ENCODE measurements at places on chromosomes 3 and 15.

DNA sequence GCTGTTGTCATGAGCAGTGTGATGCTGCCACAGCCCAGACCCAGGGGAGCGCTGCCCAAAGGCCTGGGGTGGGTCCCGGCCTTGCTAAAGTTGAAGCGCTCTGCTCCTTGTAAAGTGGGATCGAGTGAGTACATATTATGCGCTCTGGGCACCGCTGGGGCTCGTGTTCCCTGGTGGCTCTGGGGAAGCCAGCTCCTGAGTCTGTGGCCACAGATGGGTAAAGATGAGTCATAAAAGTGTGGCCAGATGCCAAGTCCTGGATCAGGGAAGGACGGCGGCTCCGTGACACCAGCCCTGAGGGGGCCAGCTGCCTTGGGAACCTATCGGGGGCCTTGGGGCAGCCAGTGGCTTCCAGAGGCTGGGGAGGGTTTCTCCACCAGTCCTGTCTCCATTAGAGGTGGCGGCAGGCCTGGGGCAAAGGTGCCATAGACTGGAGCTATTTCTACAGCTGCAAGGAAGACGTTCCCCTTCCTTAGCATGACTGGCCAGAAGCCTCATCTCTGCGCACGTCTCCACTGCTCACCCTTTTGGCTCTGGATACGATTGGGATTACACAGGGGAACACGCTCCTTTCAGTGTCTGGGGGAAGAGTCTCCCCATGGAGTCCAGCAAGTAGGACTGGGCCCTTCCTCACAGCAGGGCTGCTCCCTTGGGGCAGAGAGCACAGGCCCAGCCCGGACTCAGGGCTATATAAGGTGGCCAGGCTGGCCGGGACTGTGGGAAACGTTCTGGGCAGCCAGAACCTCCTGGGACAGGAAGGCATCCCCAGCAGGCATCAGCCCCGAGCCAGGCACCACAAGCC, 1.2 kb upstream of the ITIH4 start:
- peak; percentile 67 for DNase-seq

DNA sequence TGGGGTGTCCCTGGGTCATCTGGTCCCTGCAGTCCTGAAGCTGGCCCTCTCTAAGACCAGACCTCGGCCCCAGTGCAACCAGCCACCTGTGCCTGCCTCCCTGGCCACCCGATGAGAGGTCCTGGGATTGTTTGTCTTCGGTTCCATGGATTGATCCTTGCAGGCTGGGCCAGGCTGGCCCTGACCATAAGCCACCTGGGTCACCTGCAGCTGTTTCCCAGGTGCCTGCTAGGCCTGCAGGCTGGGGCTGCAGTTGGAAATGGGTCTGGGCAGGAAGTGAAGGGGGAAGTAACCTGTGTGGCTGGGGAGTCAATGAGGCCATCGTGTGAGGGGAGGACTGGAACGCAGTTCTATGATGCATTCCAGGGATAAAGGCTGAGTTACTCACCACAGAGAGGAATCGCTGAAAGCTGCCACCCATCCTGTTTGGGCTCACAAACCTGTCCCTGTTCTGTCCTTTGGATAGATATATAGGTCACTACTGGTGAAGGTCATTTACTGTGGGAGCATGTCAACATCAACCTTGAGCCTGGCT, 30.9 kb upstream of the VPS8 start:
- no peak for DNase-seq

DNA sequence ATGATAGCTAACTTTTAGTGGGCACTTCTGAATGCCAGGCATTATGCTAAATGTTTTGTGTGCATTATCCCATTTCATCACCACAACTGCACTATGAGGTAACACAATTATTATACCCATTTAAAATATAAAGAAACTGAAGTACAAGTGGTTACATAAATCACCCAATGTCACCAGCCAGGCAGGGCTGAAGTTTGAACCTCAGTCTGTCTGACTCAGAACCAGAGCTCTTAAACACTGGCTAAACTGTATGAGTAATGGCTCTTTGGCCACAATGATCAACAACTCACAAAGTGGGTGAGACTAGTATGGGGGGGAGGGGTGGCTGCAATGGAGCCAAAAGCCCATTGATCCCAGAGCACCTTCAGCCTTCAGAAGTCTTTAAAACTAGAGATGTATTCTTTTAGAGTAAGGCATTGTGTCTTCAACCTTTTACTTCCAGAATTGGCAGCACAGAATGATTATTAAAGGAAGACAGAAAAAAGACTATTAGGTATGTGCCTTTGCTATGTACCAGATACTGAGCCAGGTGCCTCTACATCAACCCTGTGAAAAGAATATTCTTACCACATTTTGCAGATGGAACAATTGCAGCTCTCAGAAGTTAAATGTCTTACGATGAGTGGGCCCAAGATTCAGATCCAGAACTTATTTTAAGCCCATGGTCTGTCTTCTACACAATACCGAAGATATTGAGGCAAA, 166.9 kb downstream of the UACA start:
- DNase-seq: no peak

DNA sequence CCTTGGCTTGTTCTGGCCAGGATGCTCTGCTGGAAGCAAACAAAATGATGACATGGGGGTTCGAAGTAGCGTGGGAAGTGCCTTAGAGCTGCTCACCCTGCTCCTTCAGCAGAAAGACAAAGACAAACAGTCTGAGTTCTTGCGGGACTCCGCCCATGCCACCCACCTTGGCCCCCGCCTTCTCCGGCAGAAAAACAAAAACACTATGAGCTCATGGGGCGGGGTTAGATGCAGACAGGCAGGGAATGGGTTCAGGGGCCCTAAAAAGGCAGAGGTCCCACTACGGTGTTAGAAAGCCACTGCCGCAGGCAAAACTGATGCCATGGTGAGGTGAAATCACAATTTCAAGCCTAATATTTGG, 9.7 kb upstream of the NCKIPSD start:
- peak; percentile 94 for DNase-seq

DNA sequence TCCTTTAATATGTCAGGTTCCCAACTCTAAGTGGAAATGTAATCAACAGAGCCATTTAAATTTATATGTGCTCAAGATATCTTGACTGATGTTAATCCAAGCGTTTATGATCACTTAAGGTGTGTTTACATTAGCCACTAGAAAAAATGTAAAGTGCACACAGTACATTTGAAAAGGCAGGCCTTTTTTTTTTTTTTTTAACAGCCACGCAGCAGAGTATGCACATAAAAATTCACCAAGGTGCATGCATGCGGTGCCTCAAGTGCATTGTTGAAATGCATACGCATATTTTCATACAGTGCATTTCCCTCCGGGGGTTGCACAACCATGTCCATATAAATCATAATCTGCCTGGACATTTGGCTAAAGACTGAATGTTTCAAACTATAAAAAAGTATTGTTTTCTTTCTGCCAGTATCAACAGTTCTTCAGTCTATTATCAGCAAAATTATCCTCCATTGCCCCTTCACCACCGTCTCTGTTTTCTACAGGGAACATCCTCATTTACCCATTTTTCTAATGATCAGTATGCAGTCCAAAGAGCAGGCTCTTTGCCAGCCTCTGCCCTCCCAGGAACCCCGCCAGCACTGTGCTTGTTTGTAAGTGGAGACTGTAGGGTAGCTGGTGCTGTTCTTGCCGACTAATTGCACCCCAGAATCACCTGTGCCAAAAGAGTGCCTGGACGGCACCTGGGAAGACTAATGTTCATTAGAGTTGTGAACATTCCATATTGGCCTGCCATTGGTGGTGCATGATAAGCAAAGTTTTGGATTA, 611.2 kb upstream of the CFAP20DC start:
- no peak for DNase-seq

- no peak for DNase-seq
Measured at GRCh38 chr3:41244620-41245336, 45.5 kb downstream of the CTNNB1 start.

Data from uterus (tissue), 4 donors.